Activated naive CD8-positive, alpha-beta T cell treated with anti-CD3 and anti-CD28 coated beads for 36 hours (primary cell): ENCODE measurements at places on chromosomes 7 and 10. TPM values are rescaled to one million over a fixed set of nuclear protein-coding genes. Genes with fewer than 3 reads are reported as not detected.

GRCh38 chr7:99381664-99382075 lies 7.1 kb downstream of the ARPC1B start:
- peak overlapping the region; percentile 77 for H3K4me3 ChIP-seq
- peak overlapping the region; percentile 92 for H3K27ac ChIP-seq
- no peak for DNase-seq
- H3K36me3 ChIP-seq: peaks cover 53% of the 10 kb centered on the region
- no peaks in the 10 kb centered on the region for H3K27me3 ChIP-seq
- peaks cover 54% of the 10 kb centered on the region for H3K4me1 ChIP-seq

- H3K4me3 ChIP-seq: no peak overlapping the region
- DNase-seq: no peak
- no peaks in the 10 kb centered on the region for H3K36me3 ChIP-seq
- H3K4me1 ChIP-seq: no peaks in the 10 kb centered on the region
- H3K27ac ChIP-seq: no peak overlapping the region
- H3K27me3 ChIP-seq: no peaks in the 10 kb centered on the region
Observed at GRCh38 chr7:142752376-142753225, 3.3 kb downstream of the PRSS1 start.

- no peaks in the 10 kb centered on the region for H3K36me3 ChIP-seq
- peaks cover 2% of the 10 kb centered on the region for H3K4me1 ChIP-seq
- no peaks in the 10 kb centered on the region for H3K27me3 ChIP-seq
Observed at GRCh38 chr7:89336121-89336520, 540.6 kb upstream of the TEX47 start.

ERV3-1 gene
- total RNA-seq: 6.1 TPM

- H3K4me1 ChIP-seq: no peaks in the 10 kb centered on the region
- no peaks in the 10 kb centered on the region for H3K36me3 ChIP-seq
- no peak for DNase-seq
- H3K4me3 ChIP-seq: no peak overlapping the region
- no peak overlapping the region for H3K27ac ChIP-seq
Observed at GRCh38 chr10:112913661-112914287, 36.3 kb upstream of the TCF7L2 start.

GRCh38 chr7:95501261-95501832 lies 15.6 kb downstream of the ASB4 start:
- peak; percentile 17 for DNase-seq
- no peaks in the 10 kb centered on the region for H3K27me3 ChIP-seq
- H3K4me1 ChIP-seq: peaks cover 26% of the 10 kb centered on the region
- no peak overlapping the region for H3K4me3 ChIP-seq
- H3K27ac ChIP-seq: peak overlapping the region; percentile 77
